ENCODE measurements at places on chromosomes 4 and X. TPM values are rescaled to one million over a fixed set of nuclear protein-coding genes. Genes with fewer than 3 reads are reported as not detected.
A peak's percentile ranks its signal among the peaks of the same experiment; 100 is the strongest.

- no peak overlapping the region for H3K27ac ChIP-seq
- H3K27me3 ChIP-seq, result no peaks in the 10 kb centered on the region
- no peak overlapping the region for H3K4me3 ChIP-seq
- no peaks in the 10 kb centered on the region for H3K4me1 ChIP-seq
- H3K36me3 ChIP-seq, result no peaks in the 10 kb centered on the region
- no peak for DNase-seq
These were observed 104.6 kb downstream of the NPFFR2 start for GRCh38 chr4:72136429-72136828.

- H3K4me1 ChIP-seq, result no peaks in the 10 kb centered on the region
- peaks cover 5% of the 10 kb centered on the region for H3K27me3 ChIP-seq
- H3K27ac ChIP-seq, result no peak within 1 kb of the TSS
- no peak within 1 kb of the TSS for H3K4me3 ChIP-seq
These were observed at the start of gene ERAS for GRCh38 chrX:48826135-48826875. TSS of gene ERAS (plus strand) at chrX:48826513. CDS start at chrX:48829124, 2,611 bp downstream.

GRCh38 chr4:40065010-40065409 lies 8.4 kb downstream of the N4BP2 start:
- no peaks in the 10 kb centered on the region for H3K36me3 ChIP-seq

DNA sequence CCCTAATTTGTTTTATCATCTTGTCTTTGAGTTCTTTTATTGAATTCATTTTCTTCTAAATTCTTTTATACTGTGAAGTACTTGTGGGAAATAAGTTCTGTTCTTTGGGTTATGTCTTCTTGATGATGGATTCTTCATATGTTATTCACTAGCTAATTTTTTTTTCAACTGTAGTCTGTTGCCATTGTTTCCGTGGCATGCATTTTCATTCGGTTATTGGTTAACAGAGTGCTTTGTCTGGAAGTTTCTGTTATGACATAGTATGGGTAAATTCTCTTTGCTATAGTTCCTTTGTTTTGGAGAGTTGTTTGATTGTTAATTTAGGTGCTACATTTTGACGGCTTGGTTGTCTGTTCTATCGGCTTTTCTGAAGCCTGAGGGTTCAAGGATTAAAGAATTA lies 184.9 kb upstream of the AADAT start:
- H3K4me1 ChIP-seq, result no peaks in the 10 kb centered on the region
- H3K36me3 ChIP-seq, result no peaks in the 10 kb centered on the region
- H3K4me3 ChIP-seq, result no peak overlapping the region

The SSX2 gene
- total RNA-seq, result not detected

DNA sequence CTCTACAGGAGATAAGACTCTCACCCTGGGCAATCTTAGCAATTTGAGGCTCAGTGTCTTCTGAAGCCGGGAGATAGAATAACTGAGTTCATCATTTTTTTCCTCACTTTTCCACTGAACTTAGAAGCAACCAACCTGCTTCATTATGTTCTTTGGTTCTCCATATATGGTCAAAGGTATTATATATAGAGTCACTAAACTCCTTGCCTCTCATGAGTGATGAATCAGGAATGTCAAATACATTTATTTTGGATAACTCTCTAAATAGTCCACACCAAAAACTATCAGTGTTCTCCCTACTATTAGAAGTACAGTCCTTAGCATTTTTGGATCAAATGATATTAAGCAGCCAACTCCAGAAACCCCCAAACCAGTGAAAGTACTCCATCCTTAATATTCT lies 421.5 kb upstream of the EPHA5 start:
- no peaks in the 10 kb centered on the region for H3K36me3 ChIP-seq
- H3K4me3 ChIP-seq, result no peak overlapping the region
- DNase-seq, result no peak
- H3K27me3 ChIP-seq, result no peaks in the 10 kb centered on the region
- H3K27ac ChIP-seq, result no peak overlapping the region
- H3K4me1 ChIP-seq, result no peaks in the 10 kb centered on the region

The GATA1 gene
- not detected for total RNA-seq

- no peak for DNase-seq
- no peak overlapping the region for H3K27ac ChIP-seq
- no peaks in the 10 kb centered on the region for H3K4me1 ChIP-seq
- no peak overlapping the region for H3K4me3 ChIP-seq
- H3K36me3 ChIP-seq, result no peaks in the 10 kb centered on the region
- no peaks in the 10 kb centered on the region for H3K27me3 ChIP-seq
These were observed 8.1 kb upstream of the RPGR start for GRCh38 chrX:38335382-38335781.

The VSIG1 gene
- not detected for total RNA-seq

The FAM200B gene
- total RNA-seq, result 87.9 TPM

The CABS1 gene
- total RNA-seq, result not detected

The CENPVL1 gene
- total RNA-seq, result not detected

The OTUD6A gene
- not detected for total RNA-seq

The MAGEA2B gene
- total RNA-seq, result not detected

The TMEM150C gene
- total RNA-seq, result 24.3 TPM

The NEUROG2 gene
- total RNA-seq, result not detected

The SOX3 gene
- total RNA-seq, result not detected

- no peak overlapping the region for H3K4me3 ChIP-seq
- DNase-seq, result peak; percentile 85
- no peak overlapping the region for H3K27ac ChIP-seq
- H3K36me3 ChIP-seq, result no peaks in the 10 kb centered on the region
- H3K27me3 ChIP-seq, result no peaks in the 10 kb centered on the region
These were observed 114.6 kb downstream of the CPE start for GRCh38 chr4:165493359-165493758.

- H3K4me3 ChIP-seq, result no peak overlapping the region
- H3K27me3 ChIP-seq, result no peaks in the 10 kb centered on the region
- H3K36me3 ChIP-seq, result no peaks in the 10 kb centered on the region
- no peak for DNase-seq
- H3K4me1 ChIP-seq, result no peaks in the 10 kb centered on the region
- no peak overlapping the region for H3K27ac ChIP-seq
These were observed 103.4 kb downstream of the DDIT4L start for GRCh38 chr4:100086766-100087431.

The FGF13 gene
- 13.0 TPM for total RNA-seq

GRCh38 chr4:38387348-38387747 lies 276.7 kb upstream of the KLF3 start:
- H3K36me3 ChIP-seq, result no peaks in the 10 kb centered on the region
- H3K27ac ChIP-seq, result no peak overlapping the region
- no peaks in the 10 kb centered on the region for H3K27me3 ChIP-seq
- peak; percentile 81 for DNase-seq
- H3K4me3 ChIP-seq, result no peak overlapping the region

- no peaks in the 10 kb centered on the region for H3K36me3 ChIP-seq
- no peaks in the 10 kb centered on the region for H3K4me1 ChIP-seq
- no peaks in the 10 kb centered on the region for H3K27me3 ChIP-seq
- DNase-seq, result no peak
These were observed 681.8 kb downstream of the PCDH18 start for GRCh38 chr4:136850446-136850845.

The RGN gene
- 5.3 TPM for total RNA-seq

- no peak overlapping the region for H3K4me3 ChIP-seq
- no peaks in the 10 kb centered on the region for H3K27me3 ChIP-seq
- H3K36me3 ChIP-seq, result no peaks in the 10 kb centered on the region
- DNase-seq, result no peak
These were observed 480.0 kb upstream of the RPS6KA3 start for GRCh38 chrX:20746690-20747089.

DNA sequence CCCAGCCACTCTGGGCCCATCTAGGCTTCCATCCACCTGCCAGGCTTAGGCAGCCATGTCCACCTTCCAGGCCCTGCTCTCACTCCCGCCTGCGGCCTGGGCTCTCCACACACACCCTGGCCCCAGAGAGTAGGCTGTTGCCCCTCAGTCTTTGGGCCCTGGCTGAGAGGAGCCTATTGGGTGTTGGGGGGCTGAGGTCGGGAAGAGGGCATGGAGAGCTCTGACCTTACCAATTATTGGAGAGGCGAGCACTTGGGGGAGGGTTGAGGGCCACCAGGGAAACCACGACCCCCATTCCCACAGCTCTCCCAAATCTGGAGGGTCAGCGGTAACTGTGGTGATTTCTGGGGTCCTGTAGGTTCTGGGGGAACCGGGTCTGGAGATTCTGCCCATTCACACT lies 38.2 kb downstream of the HTRA3 start:
- no peak overlapping the region for H3K27ac ChIP-seq
- no peaks in the 10 kb centered on the region for H3K36me3 ChIP-seq
- DNase-seq, result peak; percentile 46
- H3K4me1 ChIP-seq, result no peaks in the 10 kb centered on the region
- no peak overlapping the region for H3K4me3 ChIP-seq
- H3K27me3 ChIP-seq, result no peaks in the 10 kb centered on the region

The ITIH6 gene
- not detected for total RNA-seq

The PASD1 gene
- total RNA-seq, result not detected

DNA sequence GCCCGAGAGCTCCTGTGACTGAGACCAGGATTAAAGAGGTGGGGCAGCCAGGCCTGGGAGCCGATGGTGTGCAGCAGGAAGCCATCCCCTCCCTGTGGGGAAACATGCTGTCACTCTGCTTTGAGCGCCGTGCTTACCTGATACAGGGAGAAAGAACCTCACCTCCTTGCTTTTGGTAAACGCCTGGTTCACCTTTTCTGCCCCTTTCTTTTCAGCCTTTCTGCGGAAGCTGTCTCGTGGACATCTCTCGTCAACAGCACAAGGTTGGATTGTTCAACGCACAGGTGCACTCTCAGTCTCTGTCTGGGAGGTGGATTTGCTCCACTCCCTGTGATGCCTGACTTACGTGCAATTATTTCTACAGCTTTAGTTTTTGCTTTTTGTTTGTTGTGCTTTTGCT lies 12.0 kb downstream of the ZFYVE28 start:
- no peaks in the 10 kb centered on the region for H3K27me3 ChIP-seq
- H3K4me3 ChIP-seq, result no peak overlapping the region
- no peaks in the 10 kb centered on the region for H3K36me3 ChIP-seq
- no peak for DNase-seq
- no peak overlapping the region for H3K27ac ChIP-seq

GRCh38 chr4:66741081-66741480 lies 804.2 kb downstream of the CENPC start:
- H3K36me3 ChIP-seq, result no peaks in the 10 kb centered on the region
- no peak overlapping the region for H3K27ac ChIP-seq
- no peaks in the 10 kb centered on the region for H3K27me3 ChIP-seq
- H3K4me1 ChIP-seq, result no peaks in the 10 kb centered on the region

GRCh38 chrX:155056877-155057792 lies 13.8 kb downstream of the CMC4 start:
- H3K27me3 ChIP-seq, result no peaks in the 10 kb centered on the region
- peaks cover 9% of the 10 kb centered on the region for H3K36me3 ChIP-seq
- no peak overlapping the region for H3K4me3 ChIP-seq
- DNase-seq, result peak; percentile 81

GRCh38 chrX:48101443-48101842 lies 29.0 kb upstream of the SPACA5B start:
- H3K27ac ChIP-seq, result no peak overlapping the region
- H3K36me3 ChIP-seq, result no peaks in the 10 kb centered on the region
- no peak overlapping the region for H3K4me3 ChIP-seq
- DNase-seq, result no peak
- H3K4me1 ChIP-seq, result no peaks in the 10 kb centered on the region
- no peaks in the 10 kb centered on the region for H3K27me3 ChIP-seq

GRCh38 chrX:54430519-54430918 lies 9.7 kb upstream of the TSR2 start:
- H3K4me3 ChIP-seq, result no peak overlapping the region
- no peaks in the 10 kb centered on the region for H3K4me1 ChIP-seq
- no peaks in the 10 kb centered on the region for H3K36me3 ChIP-seq
- no peak overlapping the region for H3K27ac ChIP-seq
- no peaks in the 10 kb centered on the region for H3K27me3 ChIP-seq
- DNase-seq, result no peak

- H3K4me3 ChIP-seq, result no peak overlapping the region
- DNase-seq, result no peak
- H3K36me3 ChIP-seq, result no peaks in the 10 kb centered on the region
- no peaks in the 10 kb centered on the region for H3K4me1 ChIP-seq
- H3K27me3 ChIP-seq, result no peaks in the 10 kb centered on the region
- H3K27ac ChIP-seq, result no peak overlapping the region
These were observed 17.4 kb downstream of the CCNG2 start for GRCh38 chr4:77174426-77174825.

The TRAM1L1 gene
- total RNA-seq, result 0.83 TPM

The NLGN3 gene
- 0.99 TPM for total RNA-seq

DNA sequence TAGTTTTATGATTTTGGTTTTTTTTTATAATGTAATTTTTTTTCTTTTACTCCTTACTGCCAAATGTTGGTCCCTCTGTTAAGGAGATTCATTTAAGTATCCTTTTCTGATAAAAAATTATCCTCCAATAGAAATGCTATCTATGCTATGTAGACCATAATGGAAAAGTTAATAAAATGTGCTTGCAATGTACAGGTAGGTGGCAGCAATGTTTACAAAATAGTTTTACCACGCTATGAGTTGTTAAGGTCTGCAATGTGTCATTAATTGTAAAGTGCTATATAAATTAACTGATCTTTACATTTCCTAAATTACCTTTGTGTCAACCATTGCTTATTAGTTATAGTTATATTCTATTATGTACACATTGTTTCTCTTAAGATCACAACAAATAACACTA lies 3.8 kb upstream of the CENPC start:
- H3K27me3 ChIP-seq, result no peaks in the 10 kb centered on the region
- H3K36me3 ChIP-seq, result no peaks in the 10 kb centered on the region
- no peak overlapping the region for H3K27ac ChIP-seq
- no peak for DNase-seq
- no peak overlapping the region for H3K4me3 ChIP-seq
- peaks cover 5% of the 10 kb centered on the region for H3K4me1 ChIP-seq

- no peaks in the 10 kb centered on the region for H3K36me3 ChIP-seq
- H3K4me3 ChIP-seq, result no peak overlapping the region
- H3K4me1 ChIP-seq, result peaks cover 89% of the 10 kb centered on the region
- no peak for DNase-seq
These were observed 11.4 kb downstream of the FGF2 start for GRCh38 chr4:122838034-122838433.

GRCh38 chr4:10013722-10014121 lies 7.6 kb downstream of the SLC2A9 start:
- H3K27me3 ChIP-seq, result no peaks in the 10 kb centered on the region
- no peaks in the 10 kb centered on the region for H3K4me1 ChIP-seq
- no peak overlapping the region for H3K4me3 ChIP-seq
- H3K27ac ChIP-seq, result no peak overlapping the region
- H3K36me3 ChIP-seq, result no peaks in the 10 kb centered on the region

- no peaks in the 10 kb centered on the region for H3K36me3 ChIP-seq
- DNase-seq, result no peak
- no peak overlapping the region for H3K4me3 ChIP-seq
- H3K27ac ChIP-seq, result no peak overlapping the region
- no peaks in the 10 kb centered on the region for H3K27me3 ChIP-seq
These were observed 96.7 kb upstream of the FTHL17 start for GRCh38 chrX:31168551-31168950.

DNA sequence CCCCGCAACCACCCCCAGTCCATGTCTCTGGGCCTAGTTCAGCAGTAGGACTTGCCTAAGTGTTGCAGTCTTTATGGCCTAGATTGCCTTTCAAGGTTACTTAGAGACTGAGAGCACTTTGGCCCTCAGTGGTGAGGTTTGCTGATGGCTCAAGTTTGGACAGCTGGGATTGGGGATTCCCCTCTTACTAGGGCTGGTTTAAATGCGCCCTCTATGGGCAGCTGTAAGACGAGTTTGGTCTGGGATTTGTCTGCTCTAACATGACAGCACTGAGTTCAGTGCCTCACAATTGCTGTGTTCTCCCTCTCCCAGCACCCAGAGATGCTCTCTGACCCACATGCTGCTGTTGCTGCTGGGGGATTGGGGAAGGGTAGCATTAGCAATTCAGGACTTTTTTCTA lies 23.1 kb downstream of the DACH2 start:
- H3K4me1 ChIP-seq, result no peaks in the 10 kb centered on the region
- no peak overlapping the region for H3K4me3 ChIP-seq
- no peak for DNase-seq

The CD40LG gene
- total RNA-seq, result not detected

The POU4F2 gene
- not detected for total RNA-seq

- H3K36me3 ChIP-seq, result no peaks in the 10 kb centered on the region
- DNase-seq, result no peak
- no peak overlapping the region for H3K27ac ChIP-seq
These were observed 48.5 kb downstream of the ZNF141 start for GRCh38 chr4:385934-386707.

Data from sigmoid colon (tissue), 7 donors.